Common myeloid progenitor, CD34-positive (primary cell): ENCODE measurements at places on chromosomes 2 and 18.

DNA sequence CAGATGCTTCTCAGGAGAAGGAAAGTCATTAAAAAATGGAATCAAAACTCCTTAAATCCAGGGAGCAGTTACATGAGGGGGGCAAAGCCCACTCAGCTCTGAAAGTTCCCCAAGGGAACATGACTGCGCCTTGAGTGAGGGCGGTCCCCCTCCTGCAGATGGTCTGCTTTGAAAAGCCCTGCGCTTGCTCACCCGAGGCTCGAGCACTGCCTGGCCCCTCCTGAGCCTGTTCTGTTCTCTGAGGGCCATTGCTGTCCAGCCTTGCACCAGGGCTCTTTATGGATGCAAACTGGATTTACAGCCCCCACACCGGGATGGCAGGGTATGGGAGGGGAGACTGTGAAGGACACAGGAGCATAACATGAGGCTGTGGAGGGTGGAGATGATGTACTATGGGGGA is 37.8 kb upstream of the DNMT3A start:
- DNase-seq = no peak

GRCh38 chr2:223649554-223650533 is 47.7 kb upstream of the SCG2 start:
- DNase-seq = no peak

DNA sequence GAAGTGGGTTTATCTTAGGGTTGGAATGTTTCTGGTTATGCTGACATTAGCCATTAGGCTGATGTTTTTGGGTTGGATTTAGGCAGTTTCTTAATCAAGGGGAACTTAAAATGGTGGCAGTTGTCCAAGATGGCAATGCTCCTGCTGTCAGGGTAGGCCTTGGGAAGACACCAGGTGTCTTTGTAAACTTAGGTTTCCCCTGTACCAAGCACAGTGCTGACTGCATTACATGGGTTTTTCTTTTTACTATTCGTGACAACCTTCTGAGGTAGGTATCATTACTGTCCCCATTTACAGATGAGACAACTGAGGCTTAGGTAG is 528 bp upstream of the ATG16L1 start:
- no peak for DNase-seq

DNA sequence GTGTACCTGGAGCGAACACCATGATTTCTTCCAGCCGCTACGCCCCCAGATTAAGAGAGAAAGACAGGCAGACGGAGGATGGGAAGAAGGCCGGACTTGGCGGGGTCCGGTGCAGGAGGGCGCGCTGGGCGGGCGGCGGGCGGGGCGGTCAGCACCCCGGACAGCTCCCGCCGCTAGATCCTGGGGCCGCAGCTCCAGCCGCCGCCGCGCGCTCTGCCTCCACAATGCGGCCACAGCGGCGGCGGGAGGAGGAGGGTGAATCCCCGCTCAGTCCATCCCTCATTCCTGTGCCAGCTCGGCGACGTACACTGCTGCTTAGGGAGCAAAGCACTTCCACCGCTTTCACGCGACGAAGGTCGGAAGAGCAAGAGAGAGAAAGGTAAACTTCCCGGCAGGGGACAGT is at the start of gene AKAIN1:
Gene AKAIN1 (minus strand): TSS at position 226 of the 403 bp plus-strand sequence. CDS start 204 bp downstream, at position 22.
- peak; percentile 27 for DNase-seq

GRCh38 chr2:24747299-24747698 is 45.9 kb downstream of the PTRHD1 start:
- DNase-seq = no peak
